ENCODE measurements at places on chromosomes 12 and 14.

DNA sequence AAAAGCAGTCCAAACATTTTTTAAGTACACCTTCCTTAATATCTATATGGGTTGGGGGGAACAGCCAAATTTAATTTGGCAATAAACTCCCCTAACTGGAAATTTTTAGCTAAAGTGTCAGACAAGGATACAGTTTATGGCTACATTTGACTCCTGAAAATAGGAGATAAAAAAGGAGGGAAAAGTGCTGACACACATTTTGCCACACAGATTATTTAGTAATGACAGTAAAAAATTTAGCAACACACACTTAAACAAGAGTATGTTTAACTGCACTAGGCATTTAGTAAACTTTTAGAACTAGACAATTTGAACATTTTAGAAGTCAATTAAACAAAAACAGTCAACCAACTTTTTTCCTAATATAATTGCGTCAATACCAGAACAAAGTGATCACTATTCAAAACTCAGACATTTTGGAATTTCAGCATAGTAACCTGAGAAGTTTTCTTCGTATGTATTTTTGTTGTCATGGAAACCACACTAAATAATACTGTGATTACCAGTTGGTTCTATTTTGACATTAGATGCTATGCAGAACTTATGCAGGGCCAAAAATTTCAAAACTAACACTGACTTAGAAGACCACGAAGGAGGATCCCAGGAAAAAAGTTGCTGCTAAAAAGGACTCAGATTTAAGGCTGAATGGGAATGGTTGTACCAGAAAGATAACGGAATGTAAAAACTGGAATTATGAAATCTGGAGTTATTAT lies 13.4 kb downstream of the GMFB start:
- no peak for DNase-seq

DNA sequence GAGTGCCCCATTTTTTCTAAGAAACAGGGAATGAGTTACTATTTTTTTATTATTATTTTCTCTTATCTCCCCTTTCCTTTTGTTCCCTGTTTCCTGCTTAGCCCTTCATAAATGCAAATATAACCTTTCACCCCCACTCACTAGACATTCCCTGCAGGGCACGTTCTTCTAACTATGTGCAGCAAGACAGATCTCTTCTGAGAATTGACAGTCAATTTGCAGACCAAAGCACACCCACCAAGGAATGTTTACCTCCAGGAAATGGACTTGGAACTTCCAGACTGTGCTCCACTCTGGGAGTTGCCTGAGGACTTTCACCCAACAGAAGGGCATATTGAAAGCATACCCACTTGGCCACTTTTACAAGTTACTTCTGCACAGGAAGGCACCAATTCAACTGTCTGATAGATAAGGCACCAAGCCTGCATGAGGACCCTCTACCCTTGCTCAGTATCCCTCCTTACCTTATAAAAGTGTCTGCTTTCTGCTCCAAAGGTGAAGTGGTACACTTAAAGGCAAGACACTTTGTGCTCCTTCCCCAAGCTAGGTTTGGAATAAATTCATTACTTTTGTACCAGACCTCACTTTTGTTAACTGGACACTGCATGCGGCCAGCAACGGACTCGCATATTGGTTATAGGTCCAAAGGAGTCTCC lies 6.5 kb downstream of the TAS2R19 start:
- DNase-seq = no peak

DNA sequence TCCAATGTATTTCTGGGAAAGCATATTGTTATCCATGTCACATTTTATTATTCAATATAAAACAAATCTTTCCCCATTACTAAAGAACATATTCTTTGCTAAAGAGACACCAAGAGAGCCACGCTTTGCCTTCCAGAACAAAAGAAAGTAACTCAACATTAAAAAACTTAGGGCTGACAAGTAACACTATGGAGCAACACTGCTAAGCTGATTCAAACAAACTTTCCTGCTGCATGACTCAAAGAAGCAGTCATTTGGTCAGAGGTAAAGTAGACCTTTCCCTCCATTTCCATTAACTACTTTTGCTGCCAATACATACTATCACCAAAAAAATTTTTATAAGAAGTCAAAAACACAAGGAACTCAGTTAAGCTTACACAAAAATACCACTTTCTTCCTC lies 83.0 kb downstream of the DENND5B start:
- no peak for DNase-seq

GRCh38 chr14:29316936-29317335 lies 550.3 kb downstream of the FOXG1 start:
- no peak for DNase-seq

DNA sequence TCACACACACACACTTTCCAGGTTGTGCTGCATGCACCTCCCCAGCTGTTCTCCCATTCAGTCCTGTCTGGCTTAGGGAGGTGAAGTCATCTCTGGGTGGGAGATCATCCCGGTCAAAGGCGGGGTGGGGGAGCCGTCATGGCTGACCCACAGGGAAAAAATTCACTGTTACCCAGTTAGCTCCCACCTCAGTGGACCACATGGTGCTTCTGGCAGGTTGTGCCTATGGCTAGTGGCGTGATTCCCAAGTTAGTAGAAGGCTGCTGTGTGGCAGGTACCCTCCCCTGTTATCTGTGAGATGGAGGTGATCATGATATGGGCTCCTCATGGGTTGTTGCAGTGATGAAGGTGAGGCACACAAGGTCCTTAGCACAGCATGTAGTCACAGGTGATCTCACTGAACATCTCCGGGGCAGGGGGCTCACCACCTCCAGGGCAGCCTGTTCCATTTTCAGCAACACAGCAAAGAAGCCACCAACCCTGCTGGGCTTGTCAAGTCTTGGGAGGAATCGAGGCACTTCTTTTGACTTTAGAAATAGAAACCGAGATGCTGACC lies 154.9 kb upstream of the CCND2 start:
- no peak for DNase-seq

DNA sequence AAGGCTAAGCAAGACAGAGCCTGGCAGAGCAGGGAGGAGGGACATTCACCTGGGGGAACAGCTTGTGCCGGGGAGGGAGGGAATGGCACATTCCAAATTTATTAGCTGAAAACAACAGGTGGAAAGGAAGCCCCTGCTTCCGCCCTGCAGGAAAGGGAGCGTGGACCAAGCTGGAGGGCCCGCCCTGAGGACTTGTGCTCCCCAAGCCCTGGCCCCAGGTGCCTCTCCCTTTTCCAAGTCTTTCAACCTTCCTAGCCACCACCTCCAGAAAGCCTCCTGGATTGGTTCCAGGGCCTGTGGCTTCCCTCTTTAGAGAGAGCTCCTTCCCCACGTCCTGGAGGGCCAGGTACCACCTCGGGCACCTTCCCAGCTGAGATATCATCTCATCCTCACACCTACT lies 2.7 kb downstream of the DEGS2 start:
- DNase-seq = no peak

GRCh38 chr14:22509751-22510300 lies 79.2 kb downstream of the DAD1 start:
- no peak for DNase-seq

- no peak for DNase-seq
Observed at GRCh38 chr12:112989806-112990205, 11.5 kb downstream of the OAS2 start.

DNA sequence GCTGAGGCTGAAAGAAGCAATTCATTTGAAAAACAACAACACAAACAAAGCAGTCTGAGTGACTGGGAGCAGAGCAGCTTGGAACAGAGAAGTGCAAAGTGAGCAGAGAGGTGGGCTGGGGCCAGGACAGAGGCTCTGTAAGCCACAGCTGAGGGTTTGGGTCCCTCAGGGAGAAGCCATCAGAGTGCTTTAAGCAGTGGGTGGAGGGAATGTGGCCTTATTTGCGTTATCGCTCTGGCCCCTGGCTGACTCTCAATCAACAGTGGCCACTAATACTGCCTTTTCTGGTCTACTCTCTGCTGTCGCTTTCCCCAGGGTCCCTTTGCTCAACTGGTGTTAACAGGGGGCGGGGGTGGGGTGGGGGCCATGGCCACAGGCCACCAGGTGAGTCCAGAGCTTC lies 44.2 kb downstream of the IRF2BPL start:
- no peak for DNase-seq

- DNase-seq = no peak
Observed at GRCh38 chr14:71139294-71139946, 232.2 kb downstream of the PCNX1 start.

DNA sequence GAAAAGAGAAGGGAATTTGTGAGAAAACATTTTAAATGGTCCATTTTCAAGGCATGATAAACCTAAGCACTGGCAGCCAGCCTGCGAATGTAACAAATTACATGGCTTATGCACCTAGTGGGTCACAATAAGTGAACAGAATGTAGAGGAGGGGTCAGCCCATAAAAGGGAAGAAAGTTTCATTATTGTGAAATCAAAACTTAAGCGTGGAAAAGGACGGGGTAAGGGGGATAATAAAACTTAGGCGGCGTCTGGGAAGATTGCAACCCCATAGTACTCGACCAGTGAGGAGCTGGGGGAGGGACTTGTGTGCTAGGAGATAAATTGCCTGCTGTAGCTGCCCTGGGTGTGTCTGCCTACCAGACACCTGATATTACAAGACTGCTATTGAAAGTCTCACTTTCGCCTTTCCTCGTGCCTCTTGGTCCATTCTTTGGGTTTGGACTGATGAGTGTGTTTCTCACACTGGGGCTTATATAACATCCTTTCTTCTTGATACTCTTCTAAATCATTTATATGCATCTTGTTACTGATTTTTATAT lies 40.6 kb downstream of the ZDHHC17 start:
- no peak for DNase-seq

DNA sequence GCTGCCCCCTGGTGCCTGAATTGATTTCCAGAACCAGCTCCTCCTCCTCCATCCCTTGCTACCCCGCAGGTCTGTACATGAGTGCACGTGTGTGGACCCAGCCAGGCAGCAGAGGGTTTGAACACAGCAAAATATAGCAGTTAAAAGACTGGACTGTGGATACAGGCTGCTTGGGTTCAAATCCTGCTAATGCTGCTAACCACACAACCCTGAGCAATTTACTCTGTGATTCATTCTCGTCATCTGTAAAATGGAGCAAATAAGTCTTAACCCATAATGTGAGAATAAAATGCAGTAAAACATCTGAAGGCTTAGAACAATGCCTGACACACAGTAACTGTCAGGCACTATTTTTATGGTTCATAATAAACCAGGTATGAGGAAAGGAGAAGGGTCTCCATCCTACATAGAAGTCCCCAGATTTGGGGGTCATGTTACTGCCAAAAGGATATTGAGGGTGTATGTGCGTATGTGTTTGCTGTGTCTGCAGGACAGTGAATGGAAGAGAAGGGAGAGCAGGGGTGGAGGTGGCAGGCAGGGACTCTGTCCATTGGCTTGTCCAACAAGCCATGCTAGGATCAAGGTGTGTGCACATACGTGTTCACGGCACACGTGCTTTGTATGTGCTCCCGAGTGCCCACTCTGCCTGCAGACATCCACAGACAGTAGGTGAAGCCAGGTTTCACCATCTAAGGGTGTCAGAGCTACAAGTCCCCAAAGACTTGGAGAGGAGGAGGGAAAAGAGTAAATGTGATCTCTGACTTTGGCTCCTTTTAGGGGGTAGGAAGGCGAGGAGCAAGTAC lies 1.5 kb upstream of the STAT6 start:
- DNase-seq = no peak

DNA sequence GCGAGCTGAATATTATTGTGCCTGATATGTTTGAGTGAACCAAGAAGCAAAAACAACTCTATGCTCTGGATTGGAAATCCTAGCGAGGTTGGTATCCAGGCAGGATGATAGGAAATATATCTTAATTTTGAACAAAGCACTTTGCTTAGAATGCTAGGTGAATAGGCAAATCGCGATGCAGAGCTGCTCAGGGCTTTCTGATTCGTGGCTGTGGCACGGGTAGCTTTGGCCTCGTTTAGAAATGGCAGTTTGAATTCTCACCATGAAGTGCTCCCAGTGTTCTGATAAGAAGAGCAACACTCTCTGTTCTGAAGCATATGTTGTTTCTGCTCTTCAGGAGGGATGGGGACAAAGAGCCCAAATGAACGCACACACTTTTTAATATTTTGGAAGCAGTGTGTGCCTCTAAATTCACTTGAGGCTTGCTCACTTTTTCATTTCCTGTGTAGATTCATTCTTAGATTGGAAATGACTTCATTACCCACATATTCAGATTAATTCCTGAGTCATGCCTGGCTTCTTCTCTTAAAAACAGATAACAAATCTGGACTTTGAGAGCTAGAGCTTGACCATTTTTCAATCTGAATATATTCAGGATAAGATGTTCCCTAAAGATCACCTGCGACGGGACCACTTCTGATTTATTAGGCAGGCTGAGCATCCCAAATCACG lies 200.9 kb downstream of the RPAP3 start:
- no peak for DNase-seq

GRCh38 chr12:17918013-17918412 lies 172.0 kb downstream of the RERGL start:
- no peak for DNase-seq

- DNase-seq = no peak
Observed at GRCh38 chr14:99579903-99580571, 24.0 kb downstream of the CCDC85C start.

DNA sequence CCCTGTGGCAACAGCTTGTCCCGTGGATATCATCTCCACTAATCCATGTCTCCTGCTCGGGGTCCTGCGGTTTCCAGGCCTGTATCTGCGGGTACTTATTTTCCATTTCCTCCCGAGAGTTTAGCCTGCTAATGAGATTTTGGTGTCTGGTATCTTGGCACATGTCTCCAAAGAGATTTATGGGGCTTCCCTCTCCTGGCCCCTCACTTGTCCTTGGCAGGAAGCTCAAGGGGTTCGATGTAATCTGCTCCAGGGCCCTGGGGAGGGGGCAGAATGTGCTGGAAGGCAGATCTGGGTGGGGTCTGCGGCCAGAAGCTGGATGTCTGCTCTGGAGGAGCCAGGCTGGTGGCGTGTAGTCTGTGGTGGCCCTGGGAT lies 85.7 kb downstream of the KIF26A start:
- no peak for DNase-seq

DNA sequence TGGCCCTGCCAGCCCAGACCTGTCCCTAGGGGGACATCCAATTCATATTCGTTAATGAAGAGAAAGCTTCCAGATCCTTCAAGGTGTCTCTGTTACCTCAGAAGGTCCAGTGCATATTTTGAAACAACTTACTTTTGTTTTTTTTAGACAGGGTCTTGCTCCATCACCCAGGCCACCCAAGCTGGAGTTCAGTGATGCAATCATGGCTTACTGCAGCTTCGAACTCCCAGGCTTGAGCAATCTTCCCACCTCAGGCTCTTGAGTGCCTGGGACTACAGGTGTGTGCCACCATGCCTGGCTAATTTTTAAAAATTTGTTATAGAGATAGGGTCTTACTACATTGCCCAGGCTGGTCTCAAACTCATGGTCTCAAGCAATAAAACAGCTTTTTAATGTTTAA lies 48.4 kb downstream of the B4GALNT3 start:
- DNase-seq = peak; percentile 28
